ENCODE measurements at places on chromosomes 16 and 17.

DNA sequence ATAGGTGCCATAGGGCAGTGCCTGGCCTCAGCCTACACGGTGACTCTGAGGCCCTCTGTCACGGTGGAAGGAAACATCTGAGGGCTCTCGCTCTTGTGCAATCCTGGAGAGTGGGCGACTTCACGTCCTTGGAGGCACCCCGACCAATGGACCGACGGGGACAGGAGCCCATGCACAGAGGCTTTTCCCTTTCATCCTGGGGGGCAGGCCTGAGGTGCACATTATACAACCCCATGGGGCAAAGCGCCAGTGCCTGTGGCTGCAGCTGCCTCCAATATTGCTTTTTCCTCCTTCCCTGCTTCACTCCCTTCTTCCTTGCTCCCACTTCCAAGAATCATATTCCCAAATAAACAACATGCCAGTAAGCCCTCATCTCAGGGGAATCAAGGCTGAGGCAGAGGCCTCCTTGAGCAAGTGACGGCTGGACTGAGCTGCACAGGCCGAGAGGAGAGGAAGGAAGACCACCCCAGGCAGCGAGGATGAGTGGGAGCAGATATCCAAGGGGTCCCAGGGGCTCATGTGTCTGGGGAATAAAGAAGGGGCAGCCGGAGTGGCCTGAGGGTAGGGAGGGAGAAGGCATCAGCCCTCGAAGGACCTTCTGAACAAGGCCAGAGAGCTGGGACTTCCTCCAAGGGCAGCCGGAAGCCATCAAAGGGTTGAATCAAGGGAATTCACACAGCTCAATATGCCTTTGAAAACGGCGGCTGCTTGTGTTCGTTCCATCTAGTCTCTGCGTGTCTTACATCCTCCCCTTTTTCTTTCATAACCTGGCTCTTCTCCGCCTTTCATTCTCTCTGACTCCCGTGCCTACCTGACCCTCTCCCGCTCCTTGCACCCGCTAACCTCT, 42.6 kb upstream of the RPL38 start:
- DNase-seq, result no peak

GRCh38 chr17:77961741-77962140, 3.2 kb downstream of the TNRC6C start:
- DNase-seq, result no peak

DNA sequence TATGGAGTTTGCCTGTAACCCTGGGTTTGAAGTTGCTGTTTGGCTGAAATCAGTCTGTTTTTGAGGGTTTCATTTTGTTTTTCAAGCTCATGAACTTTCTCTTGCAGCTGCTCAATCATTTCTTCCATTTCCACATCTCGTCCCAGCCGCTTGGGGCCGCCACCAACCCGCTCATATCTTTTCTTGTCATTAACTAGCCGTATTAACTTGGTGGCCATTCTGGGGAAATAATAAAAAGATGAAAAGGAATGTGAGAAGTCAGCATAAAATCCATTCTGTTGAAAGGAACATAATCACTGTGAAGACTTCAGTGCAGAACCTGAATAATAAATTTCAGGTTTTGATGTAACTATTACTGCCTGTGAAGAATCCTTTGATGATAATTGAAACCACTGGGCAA, 11.5 kb downstream of the RPGRIP1L start:
- DNase-seq, result no peak

DNA sequence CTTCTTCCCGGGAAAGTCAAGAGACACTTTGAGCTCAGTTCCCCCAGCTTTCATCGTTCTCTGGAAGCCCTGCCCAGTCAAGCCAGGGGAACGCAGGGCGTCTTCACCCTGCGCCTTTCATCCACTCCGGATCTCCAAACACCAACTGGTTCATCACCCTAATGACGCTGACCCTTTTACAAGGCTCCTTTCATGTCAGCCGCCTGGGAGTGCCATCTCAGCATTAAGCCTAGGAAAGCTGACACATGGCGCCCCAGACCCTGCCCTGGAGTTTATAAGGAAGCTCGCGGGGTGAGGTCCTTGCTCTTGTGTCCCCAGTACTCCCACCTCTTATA, 594 bp upstream of the DNAJC7 start:
- no peak for DNase-seq

GRCh38 chr16:15635926-15636325, 7.0 kb downstream of the MARF1 start:
- DNase-seq, result no peak

DNA sequence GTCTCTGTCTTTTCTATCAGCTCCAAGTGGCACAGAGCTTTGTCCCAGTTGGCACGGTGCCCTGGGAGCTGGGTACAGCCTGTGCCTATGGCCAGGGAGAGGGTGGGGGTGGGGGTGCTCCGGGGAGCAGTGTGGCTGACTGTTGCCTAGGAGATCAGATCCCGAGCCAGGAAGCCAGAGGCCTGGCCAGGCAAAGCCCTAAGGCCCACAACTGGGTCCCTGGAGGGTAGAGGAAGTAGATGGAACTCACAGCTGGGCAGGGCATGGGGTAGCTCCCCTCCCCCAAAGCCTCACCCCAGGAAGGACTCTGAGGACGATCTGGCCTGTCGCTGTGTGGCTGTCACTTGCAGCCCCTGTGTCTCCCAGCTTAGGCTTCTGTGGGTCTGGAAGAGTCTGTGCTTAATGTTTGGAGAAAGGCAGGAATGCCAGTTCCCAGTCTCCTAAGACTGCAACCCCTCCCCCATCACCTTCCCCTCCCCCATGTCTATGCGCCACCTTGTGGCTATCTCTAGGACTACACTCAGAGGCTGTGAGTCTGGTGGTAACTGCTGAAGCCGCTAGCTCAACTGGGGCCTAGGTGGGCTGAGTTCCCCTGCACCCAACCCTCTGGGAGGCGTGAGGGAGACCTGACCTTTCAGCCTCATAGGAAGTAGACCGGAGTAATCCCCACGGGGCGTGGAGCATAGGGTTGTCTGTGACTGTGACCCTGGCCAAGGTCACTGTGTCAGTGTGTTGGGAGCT, 12.6 kb downstream of the THRA start:
- peak; percentile 52 for DNase-seq

- DNase-seq, result no peak
Observed at GRCh38 chr16:12324152-12324551, 347.6 kb downstream of the SNX29 start.

DNA sequence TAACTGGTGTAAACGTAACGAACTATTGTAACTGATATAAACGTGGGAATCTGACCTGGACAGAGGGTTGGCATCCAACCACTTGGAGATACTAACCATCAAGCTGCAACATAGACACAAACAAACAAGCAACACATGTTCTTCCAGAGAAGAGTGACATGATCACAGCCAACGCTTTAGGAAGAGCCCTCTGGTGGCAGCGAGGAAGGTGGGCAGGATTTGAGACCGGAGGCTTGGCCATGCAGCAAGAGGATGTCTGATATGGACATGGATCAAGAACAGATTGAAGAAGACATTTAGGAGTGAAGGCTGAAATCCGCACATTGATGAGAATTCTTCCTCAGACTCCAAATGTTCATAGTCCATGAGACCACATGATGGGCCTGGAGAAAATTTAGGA, 40.3 kb upstream of the TNRC6A start:
- peak; percentile 48 for DNase-seq

GRCh38 chr17:79183293-79184158, 108.9 kb downstream of the ENGASE start:
- DNase-seq, result no peak

DNA sequence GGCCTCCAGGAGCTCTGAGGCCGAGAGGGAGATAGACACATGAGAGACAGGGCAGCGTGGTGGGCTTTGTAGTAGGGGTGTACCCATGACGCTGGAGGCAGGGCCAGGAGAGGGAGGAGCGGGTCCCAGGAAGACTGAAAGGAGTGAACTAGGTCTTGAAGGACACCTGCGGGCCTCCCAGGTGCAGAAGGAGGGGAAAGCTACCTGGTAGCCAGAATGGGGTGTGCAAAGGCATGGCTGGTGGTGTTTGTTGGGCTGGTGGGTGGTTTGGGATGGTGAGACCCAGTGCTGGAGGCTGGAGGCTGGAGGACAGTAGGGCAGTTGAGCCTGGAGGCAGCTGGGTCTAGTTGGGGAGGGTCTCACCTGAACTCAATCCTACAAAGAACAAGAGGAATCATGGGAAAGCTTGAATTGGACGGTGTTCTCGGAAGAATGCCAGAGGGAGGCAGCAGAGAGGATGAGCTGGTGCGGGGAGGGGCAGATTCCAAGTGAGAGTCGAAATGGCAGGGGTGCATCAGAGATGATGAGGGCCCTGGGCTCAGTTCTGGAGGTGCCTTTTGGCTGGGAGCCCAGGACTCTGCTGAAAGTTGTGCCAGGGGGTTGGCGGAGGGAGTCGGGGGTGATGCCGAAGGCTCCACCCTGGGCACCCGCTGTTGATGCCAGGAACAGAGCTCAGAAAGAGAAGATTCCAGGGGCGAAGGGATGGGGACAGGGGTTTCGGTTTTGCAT, 21.2 kb downstream of the C1QTNF1 start:
- no peak for DNase-seq

DNA sequence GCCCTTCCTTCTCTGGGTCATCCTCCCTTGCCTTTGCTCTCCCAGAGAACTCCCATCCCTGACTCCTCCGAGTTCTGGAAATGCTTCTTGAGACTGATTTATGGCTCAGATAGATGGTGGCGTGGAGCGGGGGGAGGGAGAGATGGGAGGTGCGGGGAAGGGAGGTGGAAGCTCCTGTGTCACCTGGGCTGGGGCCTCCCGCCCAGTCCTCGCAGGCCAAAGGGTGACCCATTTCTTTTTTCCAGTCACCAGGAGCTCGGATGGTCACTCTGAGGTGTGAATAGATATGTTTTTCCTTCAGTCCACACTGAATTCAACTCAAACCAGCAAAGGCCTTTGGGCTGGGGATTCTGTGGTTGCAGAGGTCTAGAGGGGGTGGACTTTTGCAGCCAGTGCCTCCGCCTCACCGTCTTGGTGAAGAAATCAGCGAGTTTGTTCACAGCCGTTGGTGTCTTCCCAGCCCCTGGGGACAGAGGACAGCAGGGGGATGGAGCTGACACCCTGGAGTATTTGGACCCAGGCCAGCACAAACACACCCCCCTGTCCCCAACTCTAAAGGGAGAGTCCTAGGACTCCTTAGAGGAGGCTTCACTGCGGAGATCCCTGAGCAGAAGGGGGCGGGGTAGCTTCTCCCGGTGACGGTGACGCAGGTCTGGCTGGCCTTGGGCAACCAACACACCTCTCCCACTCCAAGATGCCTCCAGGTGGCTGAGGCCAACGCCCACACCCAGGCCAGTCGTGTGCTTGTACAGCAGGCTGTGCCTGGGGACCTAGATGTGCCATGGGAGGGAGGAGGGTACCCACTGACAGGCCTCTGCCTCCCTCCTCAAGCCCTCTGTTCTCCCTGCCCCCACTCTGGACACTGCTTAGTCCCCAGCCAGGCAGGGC, 80.6 kb downstream of the AMFR start:
- DNase-seq, result no peak

DNA sequence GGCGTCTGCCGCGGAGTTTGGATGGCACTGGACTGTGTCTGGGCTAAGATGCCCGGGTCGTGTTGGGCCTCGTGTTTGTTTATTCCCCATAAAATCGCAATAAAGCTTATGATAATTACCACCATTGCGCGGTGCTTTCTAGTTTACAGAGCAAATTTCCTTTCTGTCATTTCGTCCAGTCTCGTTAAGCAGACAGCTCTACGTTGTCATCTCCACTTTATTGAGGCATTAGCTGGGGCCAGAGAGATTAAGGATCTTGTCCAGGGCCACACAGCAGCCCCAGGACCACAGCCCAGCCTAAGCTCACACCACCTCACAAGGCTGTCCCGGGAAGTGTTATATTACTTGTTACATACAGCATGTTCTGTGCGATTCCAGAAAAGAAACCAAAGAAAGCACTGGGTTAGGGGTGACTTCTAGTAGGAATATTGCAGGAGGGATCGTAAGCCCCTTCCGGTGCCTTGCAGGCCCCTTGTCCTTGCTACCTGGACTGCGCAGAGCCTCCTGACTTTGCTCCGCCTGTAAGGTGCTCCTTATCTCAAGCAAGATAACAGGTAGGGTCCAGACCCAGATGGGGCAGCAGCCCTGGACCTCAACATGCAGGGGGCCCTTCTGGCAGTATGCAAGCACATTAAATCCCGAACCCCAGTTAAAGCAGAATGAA, 6.3 kb downstream of the NOS2 start:
- no peak for DNase-seq

GRCh38 chr17:80891397-80892018, 100.1 kb upstream of the CHMP6 start:
- peak; percentile 92 for DNase-seq

GRCh38 chr16:83552228-83552627, 255.6 kb upstream of the HSBP1 start:
- no peak for DNase-seq

- DNase-seq, result no peak
Observed at GRCh38 chr17:35791681-35792350, 3.6 kb downstream of the MMP28 start.

GRCh38 chr16:82713778-82714177, 87.0 kb downstream of the CDH13 start:
- DNase-seq, result no peak

- no peak for DNase-seq
Observed at GRCh38 chr17:34713687-34714086, 134.3 kb downstream of the TMEM132E start.

DNA sequence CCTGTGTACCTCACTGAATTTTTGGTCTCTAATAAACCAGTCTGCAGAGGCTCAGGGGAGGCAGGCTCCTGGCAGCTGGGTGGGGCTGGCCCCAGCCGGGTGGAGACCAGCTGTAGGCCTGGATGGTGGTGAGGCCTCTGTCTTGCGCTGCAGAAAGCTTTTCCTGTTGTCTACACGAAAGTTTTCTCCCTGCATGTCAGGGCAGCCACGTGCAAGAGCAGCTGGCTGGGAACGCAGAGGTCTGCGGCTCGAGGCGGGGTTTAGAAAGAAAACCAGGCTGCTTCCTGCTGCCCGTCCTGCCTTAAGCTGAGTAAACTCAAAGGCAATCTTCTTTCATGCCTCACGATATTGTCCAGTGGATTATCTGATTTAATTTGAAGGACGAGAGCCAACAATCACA, 2.4 kb downstream of the SERPINF1 start:
- peak; percentile 79 for DNase-seq

DNA sequence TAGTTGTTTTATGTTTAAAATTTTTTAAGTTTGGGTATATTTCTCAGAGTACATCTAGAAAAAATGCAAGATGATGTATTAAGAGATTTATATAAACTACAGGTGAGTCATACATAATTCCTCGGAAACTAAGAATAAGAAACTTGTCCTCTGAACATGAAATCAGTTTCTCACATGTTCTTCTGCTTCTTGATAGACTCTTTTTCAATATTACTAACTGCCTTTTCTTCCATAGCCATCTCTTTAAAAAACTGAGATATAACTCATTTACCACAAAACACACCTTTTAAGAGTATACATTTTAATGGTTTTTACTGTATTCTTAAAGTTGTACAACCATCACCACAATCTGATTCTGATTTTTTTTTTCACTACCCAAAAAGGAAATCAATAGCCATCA, 238.4 kb upstream of the AXIN2 start:
- DNase-seq, result no peak

GRCh38 chr17:12955521-12955920, 62.3 kb downstream of the ELAC2 start:
- DNase-seq, result no peak

DNA sequence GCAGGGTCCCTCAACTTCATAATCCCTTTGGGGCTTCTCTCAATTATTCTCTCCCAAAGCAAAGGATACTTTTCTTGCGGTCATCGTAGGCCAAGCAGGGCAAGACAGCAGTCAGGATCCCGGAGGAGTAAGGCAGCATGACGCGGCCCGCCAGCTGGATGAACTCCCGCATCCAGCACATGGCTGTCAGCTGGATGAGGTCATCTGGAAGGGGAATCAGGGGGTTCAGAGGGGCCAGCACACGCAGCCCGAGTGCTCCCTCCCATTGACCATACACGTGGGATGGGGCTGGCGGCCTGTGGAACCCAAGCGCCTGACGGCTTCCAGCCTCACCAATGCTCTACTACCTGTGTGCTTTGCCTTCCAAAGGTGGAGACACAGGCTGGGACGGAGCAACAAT, 19.2 kb downstream of the VAC14 start:
- no peak for DNase-seq
